ENCODE measurements at places on chromosomes 2 and 18. TPM values are rescaled to one million over a fixed set of nuclear protein-coding genes. Genes with fewer than 3 reads are reported as not detected.

GRCh38 chr18:3722649-3723433, 272.9 kb downstream of the TGIF1 start:
- no peak for DNase-seq

- DNase-seq = no peak
These were observed 3.5 kb upstream of the EMILIN1 start for GRCh38 chr2:27074738-27075565.

- no peak for DNase-seq
These were observed 115.5 kb downstream of the ERBB4 start for GRCh38 chr2:212423089-212423488.

DNA sequence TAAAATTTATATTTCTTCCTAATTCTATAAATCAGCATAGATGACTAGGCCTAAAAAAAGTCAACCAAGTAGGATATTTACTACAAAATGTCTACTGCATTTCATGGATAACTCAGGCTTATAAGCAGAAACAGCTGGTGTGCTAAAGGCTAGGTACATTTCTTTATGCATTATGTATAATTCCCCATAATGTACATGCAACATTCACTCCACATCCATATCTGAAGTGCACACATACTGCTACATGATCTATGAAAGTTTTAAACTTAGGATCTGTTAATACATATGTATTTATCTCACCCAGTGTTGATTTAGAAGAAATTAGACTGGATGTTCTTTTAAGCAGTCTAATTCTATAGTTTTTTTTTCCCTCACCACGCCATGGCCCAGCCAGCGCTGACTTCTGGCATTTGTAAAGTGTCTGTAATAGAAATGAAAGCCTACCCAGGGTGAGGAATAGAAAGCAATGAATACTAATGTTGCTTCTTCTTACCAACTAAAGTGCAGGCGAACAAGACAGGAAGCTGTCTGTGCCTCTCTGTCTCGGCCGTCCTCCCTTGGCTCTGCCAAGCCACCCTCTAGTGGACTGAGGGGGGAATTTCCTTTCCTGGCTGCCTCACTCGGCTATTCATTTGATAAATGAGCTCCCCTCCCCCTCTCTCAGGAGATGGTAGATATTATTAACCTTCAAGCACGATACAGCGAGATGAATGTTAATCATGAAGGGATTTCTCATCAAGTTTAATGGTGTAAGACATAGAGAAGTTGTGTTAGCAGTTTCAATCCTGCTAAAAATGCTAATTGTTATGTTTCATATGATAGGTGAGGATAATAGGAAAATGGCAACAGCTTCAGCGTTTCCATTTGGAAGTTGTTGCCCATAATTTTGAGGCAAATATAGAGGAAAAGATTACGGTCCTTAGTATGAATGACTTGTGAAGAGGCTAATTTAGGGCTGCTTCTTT, 384.5 kb downstream of the MTX2 start:
- peak; percentile 26 for DNase-seq

The MC4R gene
- total RNA-seq = 0.28 TPM

DNA sequence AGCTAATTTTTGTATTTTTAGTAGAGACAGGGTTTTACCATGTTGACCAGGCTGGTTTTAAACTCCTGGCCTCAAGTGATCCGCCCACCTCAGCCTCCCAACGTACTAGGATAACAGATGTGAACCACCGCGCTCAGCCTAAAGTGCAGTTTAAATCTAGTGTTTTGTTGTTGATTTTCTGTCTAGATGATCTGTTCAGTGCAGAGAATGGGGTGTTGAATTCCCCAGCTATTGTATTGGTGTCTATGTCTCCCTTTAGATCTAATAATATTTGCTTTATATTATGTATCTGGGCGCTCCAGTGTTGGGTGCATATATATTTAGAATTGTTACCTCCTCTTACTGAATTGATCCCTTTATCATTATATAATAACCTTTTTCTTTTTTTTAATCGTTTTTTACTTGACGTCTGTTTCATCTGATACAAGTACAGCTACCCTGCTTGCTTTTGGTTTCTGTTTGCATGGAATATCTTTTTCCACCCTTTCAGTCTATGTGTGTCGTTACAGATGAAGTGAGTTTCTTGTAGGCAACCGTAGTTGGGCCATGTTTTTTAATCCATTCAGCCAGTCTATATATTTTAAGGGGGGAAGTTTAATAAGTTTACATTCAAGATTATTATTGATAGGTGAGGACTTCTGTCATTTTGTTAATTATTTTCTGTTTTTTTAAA, 34.3 kb downstream of the GALM start:
- DNase-seq = no peak

DNA sequence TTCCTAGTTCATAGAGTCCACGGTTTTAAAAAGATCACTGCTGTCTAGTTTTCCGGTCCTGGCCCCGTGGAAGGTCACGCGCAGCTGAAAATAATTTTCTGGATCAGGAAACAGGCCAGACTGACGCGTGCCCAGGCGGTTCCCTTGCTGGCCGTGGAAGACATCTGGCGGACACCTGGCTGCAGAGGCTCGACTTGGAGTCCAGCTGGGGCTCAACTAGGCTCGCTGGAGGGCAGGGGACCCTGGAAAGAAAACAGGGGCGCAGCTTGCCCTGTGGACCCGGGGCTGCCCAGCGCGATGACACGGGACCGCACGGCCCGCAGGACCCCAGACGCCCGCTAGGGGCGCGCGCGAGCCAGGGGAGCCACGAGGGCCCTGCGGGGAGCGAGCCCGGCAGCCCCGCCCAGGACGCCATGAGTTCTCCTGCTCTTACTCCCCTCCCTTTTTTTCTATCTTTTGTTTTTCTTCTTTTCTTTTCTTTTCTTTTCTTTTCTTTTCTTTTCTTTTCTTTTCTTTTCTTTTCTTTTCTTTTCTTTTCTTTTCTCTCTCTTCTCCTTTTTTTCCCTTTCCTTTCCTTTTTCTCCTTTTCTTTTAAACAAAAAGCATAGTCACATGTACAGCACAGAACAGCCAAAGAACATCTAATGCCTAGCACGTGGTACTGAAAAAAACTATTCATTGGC, 43.2 kb upstream of the UBE2F start:
- no peak for DNase-seq

GRCh38 chr2:44131177-44131576, 37.5 kb upstream of the PPM1B start:
- DNase-seq = no peak

- DNase-seq = no peak
These were observed 53.0 kb downstream of the REEP1 start for GRCh38 chr2:86284401-86284841.

- no peak for DNase-seq
These were observed 1253.5 kb upstream of the CDH2 start for GRCh38 chr18:29430416-29430815.

DNA sequence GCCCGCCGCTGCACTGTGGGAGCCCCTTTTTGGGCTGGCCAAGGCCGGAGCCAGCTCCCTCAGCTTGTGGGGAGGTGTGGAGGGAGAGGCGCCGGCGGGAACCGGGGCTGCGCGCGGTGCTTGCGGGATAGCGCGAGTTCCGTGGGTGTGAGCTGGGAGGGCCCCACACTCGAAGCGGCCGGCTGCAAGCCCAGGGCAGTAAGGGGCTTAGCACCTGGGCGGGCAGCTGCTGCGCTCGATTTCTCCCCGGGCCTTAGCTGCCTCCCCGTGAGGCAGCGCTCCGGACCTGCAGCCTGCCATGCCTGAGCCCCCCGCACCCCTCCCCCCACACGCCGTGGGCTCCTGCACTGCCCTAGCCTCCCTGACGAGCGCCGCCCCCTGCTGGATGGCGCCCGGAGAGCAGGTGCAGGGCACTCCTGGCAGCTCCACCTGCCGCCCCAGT, 124.4 kb downstream of the CCDC178 start:
- no peak for DNase-seq

The PKDCC gene
- 72.6 TPM for total RNA-seq

The GALNT5 gene
- 0.09 TPM for total RNA-seq

Measured in omental fat pad (tissue), 4 donors.